ENCODE measurements at places on chromosomes 5 and 9. TPM values are rescaled to one million over a fixed set of nuclear protein-coding genes. Genes with fewer than 3 reads are reported as not detected.
A peak's percentile ranks its signal among the peaks of the same experiment; 100 is the strongest.

Gene DRD1
- total RNA-seq, result not detected

Gene ZNF300
- total RNA-seq, result 2.8 TPM

Gene PDLIM7
- 38.5 TPM for total RNA-seq

DNA sequence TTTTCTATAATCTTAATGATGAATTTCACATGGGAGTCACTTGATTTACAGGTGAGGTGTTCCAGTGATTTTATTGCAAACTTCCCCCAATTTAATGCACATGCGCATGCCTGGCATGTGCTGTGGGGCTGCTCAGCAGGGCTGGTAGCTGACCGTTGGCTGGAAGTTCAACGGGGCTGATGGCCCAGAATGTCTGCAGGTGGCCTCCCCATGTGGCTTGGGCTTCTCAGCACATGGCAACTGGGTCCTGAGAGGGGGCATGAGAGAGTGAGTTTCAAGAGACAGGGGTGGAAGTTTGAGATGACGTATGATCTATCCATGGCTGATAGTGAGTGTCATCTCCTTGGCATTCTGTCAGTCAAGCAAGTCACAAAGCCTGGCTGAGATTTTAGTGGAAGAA, 259.8 kb downstream of the ZSWIM6 start:
- H3K27me3 ChIP-seq, result peaks cover 3% of the 10 kb centered on the region
- DNase-seq, result no peak
- no peak overlapping the region for H3K4me3 ChIP-seq
- H3K4me1 ChIP-seq, result no peaks in the 10 kb centered on the region

GRCh38 chr5:8844206-8844605, 701.7 kb downstream of the SEMA5A start:
- no peak for DNase-seq
- no peak overlapping the region for H3K4me3 ChIP-seq
- no peaks in the 10 kb centered on the region for H3K27me3 ChIP-seq

GRCh38 chr9:116855881-116856662, 169.0 kb downstream of the TRIM32 start:
- no peak for DNase-seq
- H3K4me3 ChIP-seq, result no peak overlapping the region
- no peak overlapping the region for H3K27ac ChIP-seq
- H3K4me1 ChIP-seq, result no peaks in the 10 kb centered on the region
- no peaks in the 10 kb centered on the region for H3K27me3 ChIP-seq

GRCh38 chr9:92954049-92954861, 6.9 kb downstream of the FGD3 start:
- no peaks in the 10 kb centered on the region for H3K27me3 ChIP-seq
- H3K36me3 ChIP-seq, result no peaks in the 10 kb centered on the region
- peak overlapping the region; percentile 67 for H3K4me3 ChIP-seq

- no peak overlapping the region for H3K4me3 ChIP-seq
Observed at GRCh38 chr5:64292611-64293215, 127.1 kb downstream of the RNF180 start.

DNA sequence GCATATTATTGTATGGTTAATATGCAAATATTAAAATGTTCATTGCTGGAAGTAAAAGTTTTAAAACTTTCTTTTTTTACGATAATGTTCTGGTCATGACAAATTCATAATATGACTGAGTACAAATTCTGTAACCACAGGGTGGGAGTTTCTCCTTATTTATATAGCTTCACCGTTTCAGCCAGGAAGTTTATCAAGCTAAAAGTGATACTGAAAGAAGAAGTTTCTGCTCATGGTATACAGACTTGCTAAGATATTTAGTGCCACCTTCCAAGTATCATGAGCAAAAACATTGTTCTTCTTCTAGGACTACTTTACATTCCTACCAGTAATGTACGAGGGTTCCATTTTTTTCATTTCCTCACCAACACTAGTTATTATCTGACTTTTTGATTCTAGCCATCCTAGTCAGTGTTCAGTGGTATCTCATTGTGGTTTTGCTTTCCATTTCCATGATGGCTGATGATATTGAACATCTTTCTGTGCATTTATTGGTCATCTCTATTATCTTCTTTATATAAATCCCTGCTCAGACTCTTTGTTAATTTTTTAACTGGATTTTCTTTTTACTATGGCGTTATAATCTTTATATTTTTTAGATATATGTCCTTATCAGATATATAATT, 94.2 kb upstream of the PRRC1 start:
- H3K27me3 ChIP-seq, result peaks cover 4% of the 10 kb centered on the region
- H3K4me3 ChIP-seq, result no peak overlapping the region
- no peak overlapping the region for H3K27ac ChIP-seq
- no peak for DNase-seq
- H3K36me3 ChIP-seq, result no peaks in the 10 kb centered on the region
- H3K4me1 ChIP-seq, result peaks cover 3% of the 10 kb centered on the region

- no peak for DNase-seq
- no peak overlapping the region for H3K4me3 ChIP-seq
- H3K27ac ChIP-seq, result no peak overlapping the region
- H3K27me3 ChIP-seq, result peaks cover 5% of the 10 kb centered on the region
Observed at GRCh38 chr9:127928676-127929624, 1.6 kb downstream of the PIP5KL1 start.

- no peak for DNase-seq
- H3K4me1 ChIP-seq, result peaks cover 2% of the 10 kb centered on the region
- no peak overlapping the region for H3K27ac ChIP-seq
- H3K36me3 ChIP-seq, result peaks cover 31% of the 10 kb centered on the region
- no peak overlapping the region for H3K4me3 ChIP-seq
Observed at GRCh38 chr5:123582550-123583285, 70.7 kb downstream of the CSNK1G3 start.

DNA sequence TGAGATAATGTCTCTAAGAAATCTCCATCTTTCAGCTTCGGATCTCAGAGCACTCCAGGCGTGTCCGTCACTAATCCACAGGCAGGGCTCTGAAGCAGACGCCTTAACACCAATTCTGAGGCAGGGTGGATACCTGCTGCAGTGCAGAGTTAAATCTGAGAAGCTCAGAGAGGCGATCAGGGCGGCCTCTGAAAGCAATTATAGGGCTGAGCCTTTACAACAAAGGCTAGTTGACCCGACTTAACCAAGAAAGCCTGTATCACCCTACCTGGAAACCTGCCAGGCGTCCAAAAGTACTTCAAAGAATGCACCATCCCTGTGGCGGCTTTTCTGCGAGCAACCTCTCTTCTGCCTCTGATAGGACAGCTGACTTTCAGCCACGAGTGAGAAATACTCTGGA, 134.8 kb upstream of the MSX2 start:
- H3K4me1 ChIP-seq, result no peaks in the 10 kb centered on the region
